ENCODE measurements at places on chromosomes 12 and 14.
A peak's percentile ranks its signal among the peaks of the same experiment; 100 is the strongest.

DNA sequence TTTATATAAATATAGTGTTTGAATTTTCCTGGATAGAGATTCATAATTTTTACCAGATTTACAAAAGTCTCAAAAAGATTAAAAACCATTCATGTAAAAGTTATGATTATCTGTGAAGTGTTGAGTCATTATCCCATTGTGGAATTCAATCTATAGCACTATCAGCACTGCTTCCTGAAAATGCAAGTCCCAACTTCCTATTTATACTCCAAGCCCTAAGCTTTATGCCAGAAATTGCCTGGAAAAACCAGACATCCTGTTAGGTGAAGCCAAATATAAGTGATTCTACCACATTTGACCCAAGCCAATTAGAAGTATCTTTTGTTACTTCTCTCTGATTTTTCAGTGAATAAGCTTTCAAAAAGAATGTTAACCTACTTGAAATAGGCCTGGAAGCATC is 129.1 kb downstream of the GPR135 start:
- DNase-seq: no peak

- no peak for DNase-seq
Measured at GRCh38 chr12:2386566-2386965, 333.8 kb downstream of the CACNA1C start.

DNA sequence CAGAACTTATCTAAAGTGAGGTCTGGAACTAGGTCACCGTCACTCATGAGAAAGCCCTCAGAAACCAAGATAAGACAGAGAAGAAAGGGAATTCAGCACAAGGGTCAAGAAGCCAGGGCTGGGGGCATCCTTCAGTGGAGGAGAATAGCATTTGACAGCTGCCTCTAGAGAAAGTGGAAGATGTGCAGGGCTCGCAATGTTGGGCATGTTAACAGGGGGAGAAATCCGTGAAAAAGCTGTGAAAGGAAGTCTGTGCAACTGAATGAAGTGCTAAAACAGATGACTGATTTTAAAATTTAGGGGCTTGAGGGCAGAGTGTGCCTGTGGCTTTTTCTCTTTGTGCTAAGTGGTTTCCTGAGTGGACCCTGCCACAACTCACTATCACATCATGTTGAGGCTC is 97.7 kb upstream of the IFNG-AS1 start:
- no peak for DNase-seq

DNA sequence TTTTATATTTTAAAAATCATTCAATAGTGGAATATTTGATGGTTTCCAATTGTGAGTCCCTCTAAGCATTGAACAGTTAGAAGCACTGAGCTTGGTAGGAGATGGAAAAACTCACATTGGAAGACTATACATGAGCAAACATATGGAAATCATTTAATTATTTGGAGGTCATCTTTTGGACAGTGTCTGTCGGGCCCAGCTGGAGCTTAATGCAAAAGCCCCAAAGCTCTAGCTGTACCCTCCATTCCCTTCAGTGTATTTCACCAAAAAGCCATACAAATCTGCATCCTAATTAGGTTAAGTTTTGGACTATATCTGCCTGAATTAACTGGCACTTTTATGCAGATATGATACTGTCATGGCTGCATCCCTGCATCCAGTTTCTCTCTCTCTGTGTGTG is 365.7 kb downstream of the FLRT2 start:
- DNase-seq: no peak

DNA sequence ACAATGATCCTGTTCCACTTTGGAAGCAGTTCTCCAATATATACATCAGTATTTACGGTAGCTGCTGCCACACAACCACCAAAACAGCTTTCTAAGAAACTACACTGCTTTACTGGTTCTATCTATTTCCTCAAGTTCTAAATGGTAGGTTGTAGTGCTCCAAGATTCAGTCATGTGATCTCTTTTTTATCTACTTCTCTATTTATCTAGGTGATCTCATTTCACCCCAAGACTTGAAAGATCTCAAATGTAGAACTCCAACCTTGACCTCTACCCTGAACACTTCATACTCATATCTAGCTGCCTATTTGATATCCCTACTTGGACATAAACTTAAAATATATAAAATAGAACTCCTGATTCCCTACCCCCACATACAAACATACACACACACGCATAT is 133.9 kb upstream of the RAP1B start:
- no peak for DNase-seq

DNA sequence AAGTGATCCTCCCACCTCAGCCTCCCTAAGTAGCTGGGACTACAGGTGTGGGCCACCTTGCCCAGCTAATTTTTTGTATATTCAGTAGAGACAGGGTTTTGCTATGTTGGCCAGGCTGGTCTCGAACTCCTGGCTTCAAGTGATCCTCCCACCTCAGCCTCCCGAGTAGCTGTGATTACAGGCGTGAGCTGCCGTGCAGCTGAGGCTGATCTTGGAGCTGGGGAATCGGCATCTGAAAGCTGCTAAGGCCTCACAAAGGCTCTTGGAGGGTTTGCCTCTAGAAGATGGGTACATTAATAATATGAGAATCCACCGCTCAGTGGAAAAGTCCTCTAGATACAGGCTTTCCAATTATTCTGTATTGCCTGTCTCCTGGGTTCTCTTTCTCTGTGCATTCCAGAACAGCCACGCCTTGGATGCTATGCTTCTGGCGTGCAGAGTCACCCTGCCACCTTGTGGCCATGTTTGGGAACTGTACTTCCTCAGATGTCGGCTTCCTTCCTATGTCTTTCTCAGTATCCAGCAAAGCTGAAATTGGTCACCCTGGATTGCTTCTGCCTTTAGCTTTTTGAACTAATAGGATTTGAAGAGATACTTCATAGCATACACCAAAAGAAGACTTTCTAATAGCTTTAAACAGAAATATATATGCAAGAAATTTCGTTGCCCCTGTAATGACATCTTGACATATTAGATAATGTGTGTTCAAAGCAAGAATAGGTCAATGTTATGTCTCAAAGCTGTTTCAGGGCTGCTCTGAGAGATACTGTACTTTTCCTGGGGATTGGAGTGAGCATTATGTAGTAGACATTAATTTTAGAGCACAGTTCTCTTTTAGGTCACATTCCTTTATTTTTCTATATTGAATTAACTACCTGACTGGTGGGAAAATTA is 75.4 kb downstream of the SNAPC1 start:
- DNase-seq: peak; percentile 37

DNA sequence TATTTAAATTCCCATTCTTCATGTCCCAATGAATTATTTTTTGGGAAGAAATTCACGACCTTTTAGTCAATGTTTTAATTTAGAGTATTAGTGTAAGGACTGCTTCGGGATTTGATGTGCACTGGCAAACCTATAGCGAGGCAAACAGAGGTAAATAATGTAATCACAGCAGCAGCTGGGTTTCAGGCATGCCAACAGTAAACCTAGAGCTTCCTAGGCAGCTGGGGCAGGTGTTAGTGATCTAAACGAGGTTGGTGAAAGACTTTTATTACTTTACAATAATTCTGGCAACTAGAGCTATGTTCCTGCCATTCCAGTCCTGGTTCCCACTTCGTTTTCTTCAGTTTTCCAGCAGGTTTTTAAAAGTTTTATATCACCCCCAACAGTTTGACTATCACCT is 1036.4 kb upstream of the FOXG1 start:
- no peak for DNase-seq

- DNase-seq: peak; percentile 6
Measured at GRCh38 chr12:4962539-4963486, 53.1 kb downstream of the KCNA1 start.

- DNase-seq: no peak
Measured at GRCh38 chr12:67193704-67194103, 75.5 kb upstream of the CAND1 start.

- no peak for DNase-seq
Measured at GRCh38 chr12:50246873-50247612, 36.3 kb downstream of the LIMA1 start.

GRCh38 chr12:109714913-109715244 is 1.3 kb downstream of the FAM222A start:
- DNase-seq: no peak

GRCh38 chr12:57489157-57489641 is 1.3 kb downstream of the MARS1 start:
- DNase-seq: no peak

- no peak for DNase-seq
Measured at GRCh38 chr14:106551265-106551664, 1024.9 kb downstream of the TMEM121 start.

DNA sequence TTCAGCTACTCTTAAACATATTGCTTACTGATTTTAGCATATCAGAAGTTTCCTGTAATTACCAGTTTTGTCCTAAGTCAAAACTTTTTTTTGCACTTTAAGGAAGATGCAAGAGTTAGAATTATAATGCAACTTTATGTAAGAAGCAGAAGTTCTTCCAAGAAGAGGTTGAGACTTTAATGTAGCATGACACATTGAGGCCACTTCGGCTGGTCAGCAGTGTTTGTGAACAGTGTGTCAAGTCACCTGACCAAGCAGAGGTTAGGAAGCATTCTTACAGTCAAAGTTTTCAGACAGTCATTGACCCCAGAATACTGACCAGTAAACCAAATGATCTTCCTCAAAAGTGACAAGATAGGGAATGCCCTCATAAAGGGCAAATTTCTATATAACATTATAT is 15.2 kb downstream of the FGFR1OP2 start:
- DNase-seq: no peak

GRCh38 chr12:53538209-53538689 is 31.0 kb upstream of the NPFF start:
- DNase-seq: no peak

GRCh38 chr12:105804591-105805265 is 334.0 kb downstream of the NUAK1 start:
- no peak for DNase-seq

- DNase-seq: no peak
Measured at GRCh38 chr12:71431991-71432390, 7.6 kb upstream of the LGR5 start.

GRCh38 chr14:103867523-103867953 is 20.2 kb upstream of the PPP1R13B start:
- no peak for DNase-seq

- no peak for DNase-seq
Measured at GRCh38 chr12:116140529-116140928, 137.0 kb downstream of the MED13L start.

DNA sequence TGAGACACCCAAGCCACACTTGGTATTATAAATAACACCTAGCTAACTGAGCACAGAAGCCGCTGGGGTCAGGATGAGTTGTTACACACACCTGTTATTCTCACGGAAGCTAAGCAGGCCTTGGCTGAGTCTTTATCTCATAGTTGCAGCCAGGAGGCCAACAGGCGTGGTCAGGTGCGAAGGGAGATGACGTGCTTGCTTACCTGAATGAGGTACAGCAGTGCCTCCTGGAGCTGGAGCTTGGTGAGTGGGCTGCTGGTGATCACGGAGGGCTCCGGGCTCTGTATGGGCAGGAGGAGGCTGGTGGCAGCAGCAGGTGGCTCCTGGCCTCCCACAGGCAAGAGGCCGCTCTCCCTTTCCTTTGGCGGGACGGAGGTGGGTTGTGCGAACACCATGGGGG is 30.4 kb upstream of the CACNA2D4 start:
- DNase-seq: no peak

- no peak for DNase-seq
Measured at GRCh38 chr12:51661836-51662235, 70.8 kb downstream of the SCN8A start.

DNA sequence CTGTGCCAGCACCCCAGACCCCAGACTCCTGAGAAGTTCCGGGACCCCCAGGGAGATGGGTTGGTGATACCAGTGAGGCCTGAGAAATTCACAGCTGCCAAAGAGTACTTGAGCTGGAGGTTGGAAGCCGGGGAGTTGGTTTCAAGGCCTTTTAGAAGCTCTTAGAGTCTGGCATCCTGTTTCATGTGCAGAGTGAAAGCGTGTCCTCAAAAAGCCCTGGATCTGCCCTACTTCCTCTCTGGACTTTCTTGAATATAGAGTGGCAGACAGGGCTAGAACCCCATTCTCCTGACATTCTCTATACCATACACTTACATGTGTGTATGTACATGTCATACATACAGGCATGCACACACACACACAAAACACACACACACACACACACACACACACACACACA is 31.3 kb upstream of the PPM1A start:
- no peak for DNase-seq

DNA sequence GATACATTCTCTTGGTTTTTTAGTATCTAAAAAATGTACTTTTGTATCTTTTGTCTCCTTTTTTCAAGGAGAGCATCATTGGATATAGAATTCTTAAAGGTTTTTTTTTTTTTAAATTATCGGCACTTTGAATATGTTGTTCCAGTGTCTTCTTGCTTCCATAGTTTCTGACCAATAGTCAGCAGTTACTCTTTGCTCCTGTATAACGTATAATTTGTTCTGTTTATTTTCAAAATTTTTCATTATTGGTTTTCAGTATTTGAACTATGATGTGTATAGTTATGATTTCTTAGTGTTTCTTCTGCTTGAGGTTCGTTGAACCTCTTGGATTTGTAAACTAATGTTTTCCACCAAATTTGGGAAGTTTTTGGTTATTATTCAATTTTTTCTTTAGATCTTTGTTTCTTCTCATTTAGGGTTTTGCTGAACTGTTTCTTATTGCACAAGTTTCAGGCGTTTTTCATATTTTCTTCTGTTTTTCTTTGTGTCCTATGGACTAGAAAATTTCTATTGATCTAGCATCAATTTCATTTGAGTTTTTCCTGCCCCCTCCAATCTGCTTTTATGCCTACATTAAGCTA is 93.9 kb downstream of the PLBD1 start:
- no peak for DNase-seq

- DNase-seq: no peak
Measured at GRCh38 chr14:90612801-90613200, 203.4 kb downstream of the TTC7B start.

DNA sequence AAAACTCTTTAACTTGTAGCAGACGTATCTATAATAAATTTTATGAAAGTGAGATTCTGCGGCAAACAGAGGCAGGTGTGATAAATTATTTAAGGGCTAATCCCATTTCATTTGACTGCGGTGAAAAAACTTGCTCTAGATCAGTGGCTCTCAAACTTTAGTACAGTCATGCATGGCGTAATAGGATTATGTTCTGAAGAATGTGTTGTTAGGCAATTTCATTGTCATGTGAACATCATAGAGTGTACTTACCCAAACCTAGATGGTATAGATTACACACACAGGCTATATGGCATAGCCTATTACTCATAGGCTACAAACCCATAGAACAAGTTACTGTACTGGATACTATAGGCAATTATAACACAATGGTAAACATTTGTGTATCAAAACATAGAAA is 83.7 kb downstream of the HEATR5A start:
- no peak for DNase-seq

- no peak for DNase-seq
Measured at GRCh38 chr14:62347562-62348011, 585.4 kb downstream of the SNAPC1 start.

DNA sequence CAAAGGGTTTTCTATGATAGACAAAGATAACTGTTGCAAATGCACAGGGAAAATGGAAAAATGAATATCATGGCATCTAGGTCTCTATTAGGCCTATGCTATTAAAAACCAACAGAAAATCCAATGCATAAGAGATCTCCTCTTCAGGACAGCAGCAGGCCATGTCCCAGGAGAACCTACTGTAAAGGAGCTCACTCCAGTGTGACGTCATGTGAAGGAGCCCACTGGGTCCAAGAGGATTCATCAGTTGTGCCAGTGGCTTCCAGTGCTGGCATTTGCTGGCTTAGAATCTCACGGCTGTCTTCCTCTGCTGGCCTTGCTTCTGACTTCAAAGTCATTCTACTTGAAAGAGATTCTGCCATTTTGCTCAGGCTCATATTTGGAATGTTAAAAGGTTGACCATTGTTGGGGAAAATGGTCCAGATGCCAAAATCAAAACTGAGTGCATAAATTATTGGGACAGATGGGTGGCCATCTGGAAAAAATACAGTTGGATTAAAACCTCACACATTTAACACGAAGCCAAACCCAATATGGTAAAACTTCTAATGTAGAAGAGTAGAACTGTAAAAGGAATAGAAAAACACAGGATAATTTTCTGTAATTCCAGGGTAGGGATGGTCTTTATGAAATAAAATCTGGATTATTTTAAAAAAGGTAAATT is 75.4 kb upstream of the ARID2 start:
- no peak for DNase-seq

Data from NK-92 treated with Interleukin-12 subunit alpha and Interleukin-12 subunit beta, amount 100 ng/mL, for 24 hours (cell line).